DMS 273 treated with DMSO at 0.1 percent for 48 hours (cell line): ENCODE measurements at places on chromosomes 6 and 20.

GRCh38 chr6:90256698-90257485 lies 39.8 kb downstream of the BACH2 start:
- no peak for DNase-seq

DNA sequence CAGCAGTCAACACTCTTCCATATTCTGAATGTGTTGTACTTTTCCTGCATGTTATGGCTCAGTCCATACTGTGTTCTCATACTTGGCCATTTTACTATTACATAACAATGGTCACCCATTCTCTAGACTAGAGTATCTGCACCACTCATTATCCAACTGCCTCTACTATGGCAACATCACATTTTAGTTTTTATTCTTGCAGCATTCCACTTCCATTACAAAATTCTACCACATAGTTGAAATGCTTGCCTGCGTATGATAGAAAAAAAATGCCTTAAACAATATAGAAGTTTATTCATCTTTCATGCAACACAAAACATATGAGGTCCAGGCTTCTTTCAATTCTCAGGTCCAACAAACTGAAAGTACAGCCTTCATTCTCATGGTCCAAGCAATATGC lies 128.0 kb downstream of the TENT5A start:
- no peak for DNase-seq

GRCh38 chr6:128723667-128724066 lies 159.3 kb upstream of the LAMA2 start:
- DNase-seq = no peak

DNA sequence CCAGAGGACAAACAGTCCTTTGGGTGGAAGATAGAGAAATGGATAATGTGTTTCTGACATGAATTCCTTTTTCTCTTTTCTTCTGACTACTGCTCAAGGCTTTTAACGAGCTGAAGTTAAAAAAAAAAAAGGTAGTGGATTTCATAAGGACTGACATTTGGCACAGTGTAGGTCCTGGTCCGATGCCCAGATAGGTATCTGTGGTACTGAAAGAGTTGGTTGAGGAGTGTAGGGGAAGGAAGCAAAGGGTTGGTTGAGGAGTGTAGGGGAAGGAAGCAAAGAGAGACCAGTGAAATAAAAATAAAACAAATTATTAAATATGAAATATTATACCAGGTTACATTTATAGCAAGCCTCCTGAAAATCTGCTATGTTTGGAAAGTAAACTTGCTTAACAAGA lies 11.8 kb downstream of the UTRN start:
- DNase-seq = no peak

DNA sequence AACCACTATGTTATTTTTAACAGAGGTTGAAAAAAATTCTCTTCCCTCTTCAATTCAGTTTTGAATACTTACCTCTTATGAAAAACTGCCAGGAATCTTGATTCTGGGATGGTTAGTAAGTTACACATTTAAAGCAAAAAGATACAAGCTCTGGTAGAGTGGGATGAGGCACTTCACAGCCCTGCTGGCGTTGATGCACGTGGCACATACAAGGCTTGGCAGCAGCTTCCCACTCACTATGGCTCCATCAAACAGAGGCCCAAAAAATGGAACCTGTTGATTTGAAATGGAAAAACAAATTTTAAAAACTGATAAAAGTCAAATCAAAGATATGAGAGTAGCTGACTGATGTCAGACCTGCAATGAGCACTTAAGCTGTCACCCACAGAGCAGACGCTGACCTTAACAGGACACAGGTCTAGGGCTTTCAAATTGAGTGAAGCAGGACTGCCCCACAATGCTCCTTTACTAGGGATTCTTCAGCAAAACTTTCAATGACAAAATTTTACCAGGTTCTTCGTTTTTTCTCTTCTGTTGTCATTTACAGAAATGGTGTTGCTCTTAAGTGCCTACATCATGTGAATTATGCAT lies 104.9 kb downstream of the INSM1 start:
- DNase-seq = no peak

DNA sequence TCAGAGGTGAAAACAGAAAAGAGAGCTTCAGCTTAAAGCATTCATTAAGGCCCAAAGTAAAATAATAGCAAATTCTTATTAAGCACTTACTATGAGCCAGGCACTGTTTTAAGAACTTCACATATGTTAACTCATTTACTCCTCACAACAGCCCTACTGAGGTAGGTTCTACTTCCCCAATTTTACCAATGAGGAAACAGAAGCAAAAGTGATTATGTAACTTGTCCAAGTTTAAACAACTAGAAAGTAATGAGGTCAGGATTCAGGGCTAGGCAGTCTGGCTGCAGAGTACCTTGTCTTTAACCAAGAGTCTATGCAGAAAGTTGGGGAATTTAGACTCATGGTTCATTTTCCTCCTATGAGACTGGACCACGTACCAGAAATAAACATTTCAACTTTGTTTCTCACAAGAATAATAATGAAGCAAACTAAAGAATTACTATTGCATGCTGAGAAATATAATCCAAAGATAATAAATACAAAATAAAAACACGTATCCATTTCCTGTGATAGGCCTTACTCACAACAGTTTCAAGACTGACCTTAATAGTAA lies 3.8 kb downstream of the COL21A1 start:
- DNase-seq = no peak

- no peak for DNase-seq
Measured at GRCh38 chr20:59771506-59772372, 161.7 kb downstream of the SYCP2 start.

- no peak for DNase-seq
Measured at GRCh38 chr6:50539447-50539846, 173.9 kb upstream of the TFAP2D start.

- DNase-seq = no peak
Measured at GRCh38 chr20:1860446-1860845, 34.8 kb upstream of the SIRPA start.

GRCh38 chr20:10578607-10579006 lies 95.2 kb downstream of the JAG1 start:
- no peak for DNase-seq

DNA sequence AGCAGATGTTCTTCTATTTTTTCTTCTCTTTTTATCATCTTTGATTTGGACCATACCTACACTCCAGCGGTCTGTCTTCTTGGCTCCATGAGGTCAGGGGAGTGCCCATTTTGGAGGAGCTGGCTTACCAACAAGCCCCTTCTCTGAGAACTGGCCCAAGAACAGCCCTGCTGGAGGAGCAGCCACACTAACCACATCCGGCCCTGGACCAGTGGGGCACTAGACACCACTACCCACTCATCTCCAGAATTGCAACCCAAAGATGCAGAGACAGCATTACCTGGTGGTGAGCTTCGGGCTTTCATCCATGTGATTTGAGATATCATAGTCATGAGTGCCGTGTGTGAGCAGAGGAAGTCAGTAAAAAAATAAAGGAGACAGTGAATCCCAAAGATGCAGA lies 599.4 kb upstream of the CDH4 start:
- no peak for DNase-seq

DNA sequence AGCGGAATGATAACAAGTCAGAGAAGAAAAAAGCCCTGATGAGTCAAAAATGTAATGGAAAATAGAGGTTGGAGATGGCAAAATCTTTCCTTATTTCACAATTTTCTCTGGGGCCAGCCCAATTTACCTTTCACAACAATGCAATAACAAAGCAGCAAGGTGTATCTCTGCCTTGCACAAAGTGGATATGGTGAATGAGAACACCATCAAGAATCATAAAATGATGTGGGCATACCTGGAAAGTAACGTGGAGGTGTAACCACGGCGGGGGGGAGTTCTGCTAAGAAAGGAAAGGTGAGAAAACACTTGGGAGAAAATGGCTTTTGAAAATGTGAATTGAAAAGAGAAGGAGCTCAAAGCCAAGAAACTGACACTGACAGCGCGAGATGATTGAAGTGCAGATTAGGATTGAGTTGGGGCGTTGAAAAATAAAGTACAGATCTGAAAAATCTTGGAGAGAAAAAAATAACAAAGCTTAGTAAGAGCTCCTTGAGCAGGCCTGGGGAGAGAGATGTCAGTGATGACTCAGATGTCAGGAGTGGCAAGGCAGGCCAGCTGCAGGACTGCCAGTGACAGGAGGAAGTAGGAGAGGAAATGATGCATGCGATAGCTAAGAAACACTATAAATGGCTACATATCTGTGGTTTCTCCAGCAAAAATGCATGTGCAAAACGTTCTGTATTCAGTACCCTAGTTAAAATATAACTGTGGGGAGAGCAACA lies 26.2 kb downstream of the ARHGAP18 start:
- DNase-seq = no peak

GRCh38 chr6:79895382-79896074 lies 51.8 kb downstream of the ELOVL4 start:
- no peak for DNase-seq

GRCh38 chr20:1272368-1273100 lies 6.4 kb downstream of the SNPH start:
- no peak for DNase-seq

DNA sequence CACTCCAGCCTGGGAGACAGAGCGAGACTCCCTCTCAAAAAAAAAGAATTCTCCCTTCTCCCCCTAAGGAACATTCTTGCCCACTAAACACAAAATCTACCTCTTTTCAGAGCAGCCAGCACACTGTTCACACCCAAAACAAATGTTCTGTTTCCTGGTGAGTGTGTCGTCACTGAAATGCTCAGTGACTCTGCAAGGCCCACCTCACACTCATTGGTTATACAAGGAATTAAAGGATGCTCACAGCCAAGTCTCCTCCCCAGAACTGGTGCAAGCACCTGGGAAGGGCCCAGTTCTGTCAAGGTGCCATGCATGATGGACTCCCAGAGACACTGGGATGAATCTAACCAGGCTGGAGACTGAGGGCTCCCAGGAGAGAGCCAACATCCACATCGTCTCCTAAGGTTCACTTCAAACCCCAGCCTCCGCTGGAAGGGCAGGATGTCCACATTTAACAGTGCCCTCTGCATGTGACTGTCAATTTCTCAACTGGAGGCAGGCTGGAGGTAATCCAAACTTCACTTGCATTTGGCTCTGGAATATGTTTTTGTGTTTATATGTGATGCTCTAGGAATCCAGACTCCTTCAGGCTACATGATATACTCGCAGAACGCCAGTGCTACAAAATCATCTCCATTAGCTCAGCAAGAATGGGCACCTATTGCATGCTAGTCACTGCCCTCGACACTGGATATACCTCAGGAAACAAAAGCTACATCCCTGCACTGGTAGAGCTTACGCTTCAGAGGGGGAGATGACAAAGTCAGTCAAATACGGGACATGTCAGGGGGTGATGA lies 7.1 kb downstream of the RRBP1 start:
- no peak for DNase-seq
